ENCODE measurements at places on chromosomes 12 and 14.

- no peak for DNase-seq
Observed at GRCh38 chr12:10341892-10342509, 34.3 kb downstream of the KLRD1 start.

DNA sequence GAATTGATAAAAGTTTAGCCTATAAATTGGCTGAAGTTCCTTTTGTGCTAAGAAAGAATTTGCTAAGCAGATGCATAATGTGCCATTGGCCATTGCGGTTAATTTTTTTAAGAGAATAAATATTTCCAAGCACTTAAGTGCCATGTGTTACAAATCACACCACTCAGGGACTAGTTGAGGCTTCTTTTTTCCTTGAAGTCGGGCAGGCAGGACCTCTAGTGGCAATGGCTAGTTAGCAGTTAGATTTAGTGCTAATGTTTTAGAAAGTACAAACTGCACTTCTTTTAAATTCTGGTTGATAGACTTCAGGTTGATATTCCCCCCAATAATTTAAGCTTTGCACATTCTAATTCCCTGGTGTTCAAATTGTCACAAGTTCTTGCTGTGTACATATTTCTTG is 294.3 kb downstream of the APAF1 start:
- DNase-seq = peak; percentile 32

DNA sequence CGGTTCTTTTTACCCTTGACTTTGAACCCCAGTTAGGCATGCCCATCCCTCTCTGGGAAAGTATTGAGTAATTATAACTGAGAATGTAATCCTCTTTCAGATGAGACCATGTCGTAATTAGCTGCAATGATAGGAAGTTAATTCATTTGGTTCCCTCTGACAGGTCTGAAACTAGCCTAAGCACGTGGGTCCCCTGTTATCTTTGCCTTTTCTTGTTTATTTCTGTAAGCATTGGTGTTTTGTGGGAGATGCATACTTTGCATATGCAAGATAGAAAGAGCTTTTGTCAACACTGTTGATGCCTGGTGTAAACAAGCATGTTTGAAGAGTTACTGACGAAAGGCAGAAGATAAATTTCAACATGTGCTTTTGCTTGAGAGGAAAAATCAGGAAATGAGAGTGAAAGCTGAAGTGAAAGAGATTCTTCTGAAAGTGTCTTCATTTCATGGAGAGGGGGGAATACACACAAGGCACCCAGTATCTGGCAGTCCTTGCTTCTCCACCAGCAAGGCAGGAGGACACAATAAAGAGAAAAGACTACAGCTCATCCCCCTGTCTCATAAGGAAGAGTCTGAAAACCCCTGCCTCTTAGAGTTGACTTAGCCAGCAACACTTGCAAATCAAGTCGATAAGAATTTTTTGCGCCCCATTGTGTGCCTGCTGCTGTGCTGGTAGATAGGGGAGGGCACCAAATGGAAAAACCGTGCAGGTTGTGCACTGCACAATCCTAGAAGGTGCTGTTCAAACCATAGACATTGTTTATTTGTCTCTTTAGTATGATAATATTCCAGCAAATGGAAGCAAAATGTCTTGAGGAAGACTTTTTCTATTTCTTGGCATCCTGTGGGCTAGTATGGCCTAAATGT is 77.8 kb downstream of the SLC24A4 start:
- peak; percentile 22 for DNase-seq

DNA sequence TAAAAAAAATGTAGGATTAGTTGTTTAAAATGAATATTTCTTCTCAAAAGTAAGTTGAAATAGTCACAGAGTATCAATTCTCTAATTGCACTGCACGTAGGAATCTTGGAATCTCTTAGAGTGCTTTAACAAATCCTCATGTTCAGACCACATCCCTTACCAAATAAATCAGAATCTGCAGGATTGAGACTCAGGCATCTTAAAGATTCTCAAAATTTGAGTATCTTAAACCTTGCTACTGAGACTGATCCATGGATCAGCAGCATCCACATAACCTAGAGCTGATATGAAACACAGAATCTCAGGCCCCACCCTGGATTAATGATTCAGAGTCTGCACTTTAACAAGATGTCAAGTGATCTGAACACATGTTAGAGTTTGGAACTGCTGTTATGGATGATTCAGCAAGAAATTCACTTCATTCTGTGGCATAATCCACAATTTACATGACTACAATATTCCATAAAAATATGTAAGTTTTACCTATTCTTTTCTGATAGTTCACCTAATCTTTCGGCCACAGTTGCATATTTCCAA is 58.7 kb downstream of the ADAMTS20 start:
- peak; percentile 11 for DNase-seq

DNA sequence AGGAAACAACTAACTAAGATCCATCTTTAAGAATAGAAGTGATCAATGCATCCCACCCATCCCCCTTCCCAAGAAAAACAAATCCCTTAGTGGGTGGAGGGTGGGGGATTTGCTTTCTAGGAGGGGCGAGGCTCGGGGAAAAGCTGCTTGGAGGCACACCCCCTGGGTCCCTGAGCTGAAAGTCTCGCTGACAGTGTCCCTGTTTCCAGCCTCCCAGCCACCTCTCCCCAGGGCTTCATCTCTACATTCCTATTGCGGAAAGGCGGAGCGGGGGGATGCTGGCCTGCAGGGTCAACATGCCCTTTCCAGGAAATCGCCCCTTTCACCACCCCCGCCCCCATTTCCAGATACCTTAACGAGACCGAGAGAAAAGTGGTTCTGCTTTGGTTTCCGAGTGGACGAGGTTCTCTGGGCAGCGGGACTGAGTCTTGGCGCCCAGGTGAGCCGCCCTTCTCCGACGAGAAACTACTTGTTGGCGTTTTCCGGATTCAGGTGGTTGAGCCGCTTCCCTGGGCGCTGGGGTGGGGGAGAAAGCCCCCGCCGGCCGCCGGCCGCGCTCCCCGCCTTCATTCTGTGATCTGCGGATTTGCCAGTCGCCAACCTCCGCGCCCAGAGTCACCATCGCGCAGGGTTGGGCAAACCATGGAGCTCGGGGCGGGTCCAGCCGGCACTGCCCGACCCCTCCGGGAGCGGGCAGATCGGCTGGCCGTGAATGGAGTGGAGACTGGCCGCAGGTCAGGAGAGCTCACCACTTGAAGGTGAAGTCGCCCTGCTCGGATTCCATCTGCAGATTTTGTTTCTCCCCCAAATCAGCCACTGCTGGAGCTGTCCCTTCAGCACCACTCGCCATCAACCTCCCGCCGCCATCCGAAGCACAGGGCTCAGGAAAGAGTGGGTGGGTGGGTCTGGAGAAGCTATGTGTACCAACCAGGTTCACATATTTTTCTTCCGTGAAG is 505 bp downstream of the KCNC2 start:
- DNase-seq = peak; percentile 2

DNA sequence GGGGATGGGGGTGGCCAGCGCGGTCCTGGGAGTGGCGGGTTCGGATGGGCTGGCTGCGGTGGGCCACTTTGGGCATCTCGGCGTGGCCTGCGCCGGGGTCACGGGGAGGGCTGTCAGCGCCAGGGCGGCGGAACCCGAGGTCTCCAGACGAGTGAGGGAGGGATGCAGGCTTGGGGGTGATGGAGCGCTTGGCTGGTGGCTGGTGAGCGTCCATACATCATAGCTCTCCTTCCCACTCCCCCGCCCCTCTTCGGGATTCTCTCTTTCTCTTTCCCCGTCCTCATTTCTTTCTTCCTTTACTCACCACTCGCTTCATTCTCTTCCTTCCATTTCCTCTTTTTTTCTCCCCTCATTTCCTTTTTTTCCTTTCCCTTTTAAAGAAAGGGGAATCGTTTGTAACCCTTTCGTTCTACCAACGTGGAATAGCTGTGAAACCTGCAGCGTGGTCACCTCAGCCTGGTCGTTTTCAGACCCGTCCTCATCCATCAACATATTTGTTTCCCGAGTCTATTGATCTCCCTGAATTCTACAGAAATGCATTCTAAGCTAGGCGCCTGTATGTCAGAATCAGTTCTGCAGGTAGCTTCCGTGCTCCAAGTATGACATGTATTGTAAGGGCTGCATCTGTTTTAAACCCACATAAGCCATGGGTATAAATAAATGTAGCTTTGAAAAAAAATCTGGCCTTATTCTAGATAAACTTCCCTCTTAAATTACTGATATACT is 260.3 kb upstream of the E2F7 start:
- DNase-seq = no peak

DNA sequence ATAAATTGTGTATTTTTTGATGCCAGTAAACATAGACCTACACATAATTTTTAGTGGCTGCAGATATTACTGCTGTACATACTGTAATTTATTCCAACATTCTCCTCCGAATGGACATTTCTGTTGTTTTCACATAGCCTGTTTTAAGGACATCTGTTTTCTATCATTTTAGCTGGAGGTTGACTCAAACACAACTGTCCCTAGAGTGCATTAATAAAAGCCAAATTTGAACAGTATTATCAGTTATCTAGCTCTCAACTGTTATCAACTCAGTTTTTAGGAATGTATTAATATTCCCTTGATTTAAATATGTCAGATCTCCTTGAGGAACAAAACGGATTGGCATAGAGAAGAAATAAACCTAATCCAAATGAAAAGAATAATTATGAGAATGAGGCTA is 17.2 kb upstream of the PIWIL1 start:
- DNase-seq = no peak

DNA sequence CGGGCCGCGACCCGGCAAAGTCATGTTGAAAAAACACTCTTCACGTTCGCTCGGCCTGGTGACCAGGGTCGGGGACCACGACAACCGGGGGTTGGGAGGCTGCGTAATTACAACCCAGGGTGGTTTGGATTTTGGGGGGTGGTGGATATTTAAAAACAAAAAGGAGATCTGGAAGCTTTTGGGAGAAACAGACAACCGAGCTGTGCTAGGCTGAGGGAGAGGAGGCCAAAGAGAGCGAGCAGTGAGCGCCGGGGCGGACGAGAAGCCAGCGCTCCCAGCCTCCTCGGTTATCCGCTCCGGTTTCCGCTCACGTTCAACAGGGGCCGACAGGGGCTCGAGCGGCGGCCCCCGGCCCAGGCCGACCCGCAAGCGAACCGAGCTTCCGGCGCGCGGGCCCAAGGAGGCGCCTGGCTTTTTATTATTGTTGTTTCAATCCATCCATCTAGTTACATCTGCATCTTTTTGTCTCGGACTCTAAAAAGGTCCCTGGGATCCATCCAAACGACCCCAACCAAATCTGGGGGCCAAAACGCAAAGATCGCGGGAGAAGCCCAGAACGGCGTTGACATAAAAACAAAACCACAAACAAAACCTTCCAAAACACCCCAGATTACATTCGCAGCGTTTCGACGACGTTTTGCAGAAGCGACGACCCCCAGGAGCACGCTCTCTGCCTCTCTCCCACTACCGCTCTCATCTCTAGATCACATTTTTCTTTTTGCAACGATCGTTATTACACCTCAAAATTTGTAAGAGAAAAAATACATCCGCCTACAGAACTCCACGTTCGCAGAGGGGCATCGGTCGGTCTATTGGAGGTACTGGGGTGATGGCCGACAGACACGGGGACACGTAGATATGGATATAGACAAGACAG is 771 bp downstream of the OTX2 start:
- DNase-seq = no peak
